ENCODE measurements at places on chromosomes 4 and X.

DNA sequence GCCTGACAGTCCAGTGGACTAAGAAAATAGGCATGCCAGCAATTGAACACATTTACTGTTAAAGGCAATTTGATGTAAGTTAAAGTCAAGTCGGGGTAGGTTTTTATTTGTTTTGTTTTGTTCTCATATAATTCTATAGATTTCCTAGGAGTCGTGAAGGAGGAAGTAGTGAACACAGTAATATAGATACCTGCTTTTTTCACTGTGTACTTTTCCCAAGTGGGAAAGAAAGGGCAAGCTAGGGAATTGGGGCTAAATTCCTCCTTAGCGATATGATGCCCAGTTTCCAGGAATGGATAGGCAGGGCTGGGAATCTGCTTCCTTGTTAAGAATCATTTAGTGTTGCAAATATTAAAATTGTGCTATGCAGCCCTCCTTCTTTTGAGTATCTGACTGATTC lies 271.0 kb downstream of the ARHGAP24 start:
- DNase-seq, result no peak

DNA sequence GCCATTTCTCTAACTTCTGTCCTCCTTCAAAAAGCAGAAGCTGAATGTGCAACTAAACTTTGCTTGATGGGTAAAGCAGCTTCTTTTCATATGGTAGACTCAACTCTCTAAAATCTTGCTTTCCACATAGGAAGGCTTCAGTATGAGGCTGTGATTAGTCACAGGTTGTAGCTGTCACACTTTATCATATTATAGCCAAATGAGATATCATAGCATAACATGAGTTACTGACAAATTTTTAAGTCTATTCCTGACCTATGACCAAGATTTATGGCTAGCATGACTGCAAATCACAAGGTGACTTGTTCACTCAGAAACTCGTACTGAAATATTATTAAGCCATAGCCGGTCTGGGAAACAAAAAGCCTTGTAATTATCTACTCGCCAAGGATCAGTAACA lies 998.6 kb downstream of the RPA4 start:
- no peak for DNase-seq

DNA sequence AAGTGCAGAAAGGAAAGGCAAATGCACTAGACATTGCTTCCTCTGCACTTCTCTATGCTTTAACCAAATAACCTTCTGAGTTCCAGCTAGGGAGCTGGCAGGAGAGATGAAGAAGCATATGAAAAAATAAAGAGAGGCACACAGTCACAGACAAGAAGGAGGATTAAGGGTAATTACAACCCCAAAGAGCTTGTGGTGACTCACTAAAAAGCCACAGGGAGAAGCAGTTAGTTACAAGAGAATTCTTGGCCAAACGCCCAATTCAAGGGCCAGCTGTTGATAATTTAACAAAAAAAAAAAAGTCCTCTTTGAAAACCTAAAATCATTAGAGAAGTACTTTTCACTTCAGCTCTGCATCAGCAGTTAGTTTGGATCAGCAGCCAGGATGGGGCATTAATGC lies 478.0 kb downstream of the KCNIP4 start:
- no peak for DNase-seq

- no peak for DNase-seq
Observed at GRCh38 chrX:30733852-30734660, 80.8 kb downstream of the GK start.

- no peak for DNase-seq
Observed at GRCh38 chrX:31271615-31272471, 200.0 kb upstream of the FTHL17 start.

- DNase-seq, result no peak
Observed at GRCh38 chr4:165177725-165178666, 29.4 kb upstream of the KLHL2 start.

DNA sequence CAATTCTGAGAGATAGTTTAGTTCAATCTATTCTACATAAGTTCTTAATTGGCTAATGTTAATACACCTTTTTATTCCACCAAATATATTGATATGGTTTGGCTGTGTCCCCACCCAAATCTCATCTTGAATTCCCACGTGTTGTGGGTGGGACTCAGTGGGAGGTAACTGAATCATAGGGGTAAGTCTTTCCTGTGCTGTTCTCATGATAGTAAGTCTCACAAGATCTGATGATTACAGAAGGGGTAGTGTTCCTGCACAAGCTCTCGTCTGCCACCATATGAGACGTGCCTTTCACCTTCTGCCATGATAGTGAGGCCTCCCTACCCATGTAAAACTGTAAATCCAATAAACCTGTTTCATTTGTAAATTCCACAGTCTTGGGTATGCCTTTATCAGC lies 11.3 kb downstream of the PPA2 start:
- DNase-seq, result no peak

DNA sequence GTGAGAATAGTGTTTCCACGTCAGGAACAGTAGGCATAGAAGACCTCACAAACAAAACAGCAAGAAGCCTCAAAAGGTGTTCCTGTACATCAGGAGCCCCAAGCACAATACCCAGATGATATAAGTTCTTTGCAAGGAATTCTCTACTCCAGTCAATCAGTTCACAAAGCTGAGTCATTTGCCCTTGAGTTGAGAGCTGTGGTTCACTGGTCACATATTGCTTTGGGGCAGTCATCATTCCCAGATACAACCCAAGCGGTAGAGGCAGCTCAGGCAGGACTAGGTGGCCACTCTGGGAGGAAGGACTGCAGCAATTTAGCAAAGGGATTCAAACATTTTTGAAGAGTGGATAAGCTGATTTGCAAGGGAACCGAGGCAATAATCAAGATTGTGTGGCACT lies 551.5 kb upstream of the ZFP42 start:
- DNase-seq, result no peak

DNA sequence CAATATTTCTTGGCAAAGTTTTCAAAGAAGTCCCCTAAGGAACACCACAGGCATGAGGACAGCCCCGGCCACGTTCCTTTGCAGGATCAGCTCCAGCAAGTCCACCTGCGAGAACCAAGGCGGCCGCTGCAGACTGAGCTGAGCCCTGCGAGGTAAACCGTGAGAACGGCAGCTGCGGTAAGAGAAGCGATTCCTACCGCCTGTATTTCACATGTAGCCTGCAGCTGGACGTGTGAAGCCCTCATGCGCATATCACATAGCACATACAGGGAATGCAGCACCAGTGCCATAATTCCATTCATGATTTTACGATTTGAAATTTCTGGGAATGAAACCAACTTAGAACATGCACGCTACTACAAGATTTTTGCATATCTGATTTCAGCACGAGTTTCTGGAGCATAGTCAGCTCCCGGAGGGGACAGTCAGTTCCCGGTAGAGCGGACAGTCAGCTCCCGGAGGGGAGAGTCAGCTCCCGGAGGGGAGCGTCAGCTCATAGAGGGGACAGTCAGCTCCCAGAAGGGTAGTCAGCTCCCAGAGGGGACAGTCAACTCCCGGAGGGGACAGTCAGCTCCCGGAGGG lies 41.7 kb downstream of the FGFRL1 start:
- no peak for DNase-seq

Measured in central memory CD4-positive, alpha-beta T cell (primary cell).